ENCODE measurements at places on chromosomes 3 and 15.

- DNase-seq: no peak
Measured at GRCh38 chr3:110181226-110181625, 843.9 kb upstream of the DPPA4 start.

DNA sequence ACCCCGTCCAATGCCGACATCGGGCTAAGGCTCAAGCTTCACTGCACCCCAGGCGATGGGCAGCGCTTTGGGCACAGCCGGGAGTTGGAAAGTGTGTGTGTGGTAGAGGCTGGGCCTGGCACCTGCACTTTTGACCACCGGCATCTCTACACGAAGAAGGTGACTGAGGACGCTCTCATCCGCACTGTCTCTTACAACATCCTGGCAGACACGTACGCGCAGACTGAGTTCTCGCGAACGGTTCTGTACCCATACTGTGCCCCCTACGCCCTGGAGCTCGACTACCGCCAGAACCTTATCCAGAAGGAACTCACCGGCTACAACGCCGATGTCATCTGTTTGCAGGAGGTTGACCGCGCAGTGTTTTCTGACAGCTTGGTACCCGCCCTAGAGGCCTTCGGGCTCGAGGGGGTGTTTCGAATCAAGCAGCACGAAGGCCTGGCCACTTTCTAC, 1.0 kb downstream of the PDE12 start:
- DNase-seq: peak; percentile 56

GRCh38 chr3:14588425-14589112, 48.4 kb upstream of the GRIP2 start:
- no peak for DNase-seq

DNA sequence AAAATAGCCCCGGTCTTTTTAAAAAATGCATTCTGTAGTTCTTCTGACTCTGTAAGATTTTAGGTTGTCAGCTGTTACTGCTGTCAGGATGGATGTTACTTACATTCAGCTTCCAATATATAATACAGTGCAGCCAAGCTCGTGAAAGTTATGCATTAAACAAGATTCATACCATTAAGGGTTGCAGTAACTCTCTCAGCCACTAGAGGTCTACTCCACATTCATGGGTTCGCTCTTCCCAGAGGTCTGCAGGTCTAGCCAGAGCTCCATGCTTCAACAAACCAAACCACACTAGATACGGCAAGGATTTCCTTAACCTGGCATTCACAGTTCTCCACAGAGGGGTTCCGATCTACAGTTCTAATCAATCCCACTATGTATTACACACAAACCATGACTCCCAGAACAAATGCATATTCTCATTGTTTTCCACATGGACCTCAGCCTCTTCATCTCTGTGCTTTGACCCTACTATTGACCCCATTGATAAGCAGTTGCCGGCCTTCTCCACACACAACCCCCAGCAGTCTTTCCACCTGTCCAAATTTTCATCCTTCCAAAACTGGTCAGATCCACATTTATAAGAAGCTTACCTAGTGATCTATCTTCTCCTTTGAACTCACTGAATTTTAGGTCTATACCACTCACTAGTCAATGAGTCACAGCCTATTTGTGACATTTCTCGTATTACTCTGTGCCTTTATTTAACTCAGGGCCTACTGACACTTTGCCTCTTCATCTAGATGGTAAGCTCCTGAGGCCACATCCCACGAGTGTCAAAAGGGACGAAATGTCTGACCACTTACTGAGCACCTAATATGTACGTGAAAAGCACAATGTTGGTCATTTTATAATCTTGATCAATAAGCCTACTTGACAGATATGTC, 33.7 kb downstream of the RORA start:
- peak; percentile 43 for DNase-seq

GRCh38 chr15:99507504-99508310, 58.1 kb upstream of the MEF2A start:
- peak; percentile 88 for DNase-seq

DNA sequence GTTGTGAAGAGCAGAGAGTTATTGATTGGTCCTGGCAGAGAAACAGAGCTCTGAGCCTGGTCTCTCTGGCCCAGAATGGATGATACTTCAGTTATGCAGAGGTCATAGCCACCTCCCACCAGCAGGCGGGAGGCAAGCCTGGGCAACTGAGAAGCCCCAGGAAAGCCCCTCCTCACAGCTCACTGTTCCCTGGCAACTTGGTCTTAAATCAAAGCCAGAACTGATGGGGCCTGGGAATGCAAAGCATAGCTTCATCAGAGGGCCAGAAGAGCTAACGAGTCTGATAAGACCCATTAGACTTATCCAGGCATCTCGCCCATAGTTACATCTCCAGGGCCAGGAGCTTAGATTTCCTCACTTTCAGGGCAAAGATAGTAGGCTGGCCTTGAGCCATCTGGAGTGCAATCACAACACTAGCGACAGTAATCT, 5.5 kb upstream of the COLQ start:
- peak; percentile 30 for DNase-seq

DNA sequence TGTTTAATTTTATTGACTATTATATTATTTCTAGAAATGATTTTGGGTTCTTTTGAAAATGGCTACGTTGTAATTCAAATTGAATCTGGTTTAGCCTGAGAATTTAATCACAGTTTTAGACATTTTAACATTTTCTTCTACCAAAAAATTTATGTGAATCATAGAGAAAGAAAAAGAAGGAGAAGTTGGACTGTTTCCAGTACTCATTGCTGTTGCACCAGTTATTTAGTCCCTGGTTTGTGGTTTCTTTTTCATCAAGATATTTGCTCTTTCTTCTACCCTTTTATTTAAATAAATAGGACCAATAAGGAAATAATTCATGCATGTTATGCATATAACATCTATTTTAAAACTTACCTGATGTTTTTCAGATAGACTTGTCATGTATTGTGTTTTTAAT, 1337.1 kb downstream of the ROBO1 start:
- no peak for DNase-seq

DNA sequence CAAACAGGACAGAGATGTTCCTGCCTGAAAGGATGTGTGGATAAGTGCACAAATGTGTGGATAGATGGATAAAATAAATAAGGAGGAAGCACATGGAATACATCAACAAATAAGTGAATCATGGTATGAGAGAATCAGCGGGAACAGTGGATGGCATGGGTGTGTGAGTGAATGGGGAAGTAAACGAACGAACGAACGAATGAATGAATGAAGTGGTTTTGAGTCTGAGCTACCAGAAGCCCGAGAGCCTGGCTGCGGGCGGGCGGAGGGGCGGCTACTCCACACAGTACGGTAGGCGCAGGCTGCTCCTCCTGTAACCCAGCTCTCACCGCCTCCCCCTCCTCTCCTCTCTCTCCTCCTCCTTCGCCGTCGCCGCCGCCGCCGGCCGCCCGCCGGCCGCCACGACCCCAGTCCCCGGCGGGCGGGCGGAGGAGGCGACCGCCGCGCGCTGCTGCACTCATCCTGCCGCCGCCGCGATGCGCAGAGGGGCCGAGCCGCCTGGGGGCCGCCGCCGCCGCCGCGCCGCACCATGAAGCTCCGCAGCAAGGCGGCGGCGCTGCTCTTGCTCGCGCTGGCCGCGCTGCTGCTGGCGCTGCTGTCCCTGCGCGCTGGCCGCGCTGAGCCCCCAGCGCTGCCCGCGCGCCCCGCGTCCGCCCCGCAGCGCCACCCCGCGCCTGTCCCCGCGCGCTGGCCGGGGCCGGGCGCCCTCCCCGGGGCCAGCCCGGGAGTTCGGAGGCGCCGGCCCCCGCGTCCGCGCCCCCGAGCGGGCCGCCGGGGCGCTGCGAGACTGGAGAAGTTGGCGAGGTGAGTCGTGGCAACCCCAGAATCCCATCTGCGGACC, at the start of gene GXYLT2:
Gene GXYLT2 (plus strand): TSS at position 342 of the 841 bp plus-strand sequence. CDS start 188 bp downstream, at position 530.
- DNase-seq: peak; percentile 71

DNA sequence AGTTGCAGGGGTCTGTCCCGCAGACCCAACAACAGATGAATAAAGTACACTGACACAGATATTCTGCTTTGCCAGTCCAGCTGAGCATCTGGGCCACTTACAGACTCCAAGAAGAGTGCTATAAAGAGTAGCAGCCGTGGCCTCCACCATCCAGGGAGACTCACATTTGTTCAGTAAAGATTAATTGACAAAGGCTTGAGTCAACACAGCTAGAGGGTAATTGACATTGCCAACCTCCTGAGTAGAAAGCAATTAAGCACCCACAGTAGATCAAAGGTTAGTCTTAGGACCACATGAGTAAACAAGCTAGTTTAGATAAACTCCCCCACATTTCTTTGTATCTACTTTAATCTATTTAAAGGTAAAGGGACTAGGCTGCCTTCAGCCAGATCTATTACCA, 16.3 kb upstream of the CRTC3 start:
- no peak for DNase-seq

DNA sequence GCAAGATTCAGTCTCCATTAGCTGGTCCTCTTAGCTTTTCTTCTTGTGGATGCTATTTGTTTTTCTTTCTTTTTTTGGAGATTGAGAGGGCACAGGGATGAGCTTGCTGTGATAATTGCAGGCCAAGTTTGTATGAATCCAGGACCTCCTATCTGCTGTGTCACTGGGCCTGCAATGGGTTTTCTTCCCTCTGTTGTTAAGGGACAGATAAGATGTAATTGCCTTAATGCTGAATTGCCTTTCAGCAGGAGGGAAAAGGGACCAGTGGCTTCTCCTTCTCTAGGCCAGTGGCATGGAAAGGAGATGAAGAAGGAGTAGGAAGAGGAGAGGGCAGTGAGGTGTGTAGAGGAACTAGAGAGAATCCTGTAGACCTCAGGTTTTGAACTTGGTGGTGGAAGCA, 29.9 kb downstream of the PTPRG start:
- no peak for DNase-seq

DNA sequence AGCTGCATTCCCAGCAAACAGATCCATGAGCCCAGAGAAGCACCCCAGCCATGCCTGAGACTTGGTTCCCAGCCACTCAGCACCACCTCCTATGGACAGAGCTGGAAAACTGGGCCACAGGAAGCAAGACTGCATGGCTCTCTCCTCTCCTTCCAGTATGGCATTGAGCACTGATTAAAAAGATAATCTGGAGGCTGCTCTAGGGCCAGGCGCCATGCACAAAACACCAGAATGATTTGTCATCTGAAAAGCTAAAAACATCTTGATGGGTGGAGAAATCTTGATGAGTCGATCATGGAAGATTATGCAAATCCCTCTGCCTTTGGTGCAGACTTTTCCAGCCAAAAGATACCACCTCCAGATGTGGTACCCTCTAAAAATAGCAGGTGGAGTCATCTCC, 62.7 kb upstream of the MRPS22 start:
- no peak for DNase-seq

DNA sequence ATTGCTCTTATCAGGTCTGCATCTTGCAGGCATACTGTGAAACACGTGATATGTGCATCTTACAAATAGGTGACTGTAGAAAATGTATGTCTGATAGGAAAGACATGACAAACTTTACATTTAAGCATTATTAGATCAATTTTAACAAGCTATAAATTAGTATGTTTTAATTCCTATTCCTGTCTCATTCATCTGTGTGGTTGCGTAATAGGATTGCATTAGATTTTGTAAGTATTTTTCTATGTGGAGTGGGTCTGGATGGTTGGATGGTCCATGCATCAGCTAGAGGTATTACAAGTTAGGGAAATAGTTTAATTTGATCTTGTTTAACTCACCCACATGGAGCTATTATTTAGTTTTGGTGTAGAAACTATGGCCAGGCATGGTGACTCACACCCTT, 18.8 kb downstream of the ASTE1 start:
- DNase-seq: peak; percentile 28

- no peak for DNase-seq
Measured at GRCh38 chr3:153023896-153024295, 138.1 kb upstream of the RAP2B start.

DNA sequence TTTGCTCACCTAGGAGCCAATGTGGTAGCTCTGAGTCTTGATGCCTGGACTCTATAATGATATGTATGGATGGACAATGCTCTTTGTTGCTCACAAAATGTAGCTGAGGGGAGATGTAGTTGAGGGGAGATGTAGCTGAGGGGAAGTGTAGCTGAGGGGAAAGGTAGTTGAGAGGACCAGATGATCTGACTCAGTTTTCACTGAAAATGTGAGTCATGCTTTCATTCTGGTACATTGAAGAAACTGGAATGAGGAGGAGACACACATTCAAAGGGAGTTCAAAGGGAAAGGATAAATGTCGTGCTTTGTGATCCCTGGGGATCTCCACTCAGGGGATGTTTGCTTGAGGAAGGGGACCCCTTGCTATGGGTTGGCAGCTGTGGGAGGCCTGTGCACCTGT, 302.9 kb upstream of the TRIM42 start:
- DNase-seq: no peak

DNA sequence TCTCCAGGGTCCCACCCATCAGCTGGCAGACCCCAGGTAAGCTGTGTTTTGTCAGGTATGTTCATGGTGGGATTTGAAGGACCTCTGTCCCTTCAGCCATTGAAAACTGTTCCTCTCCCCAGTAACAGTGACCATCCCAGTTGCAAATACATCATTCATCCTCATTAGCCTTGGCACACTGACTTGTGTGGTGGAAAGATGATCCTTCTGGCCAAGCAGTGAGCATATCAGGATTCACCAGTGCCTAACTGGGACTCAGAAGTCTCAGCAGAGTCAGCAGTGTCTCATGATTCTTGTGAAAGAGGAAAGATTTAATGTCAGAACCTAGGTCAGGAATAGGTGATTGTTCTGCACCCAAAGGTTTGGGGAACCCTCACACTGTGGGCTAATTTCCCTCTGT, 90.2 kb downstream of the DNAJB8 start:
- DNase-seq: peak; percentile 11

DNA sequence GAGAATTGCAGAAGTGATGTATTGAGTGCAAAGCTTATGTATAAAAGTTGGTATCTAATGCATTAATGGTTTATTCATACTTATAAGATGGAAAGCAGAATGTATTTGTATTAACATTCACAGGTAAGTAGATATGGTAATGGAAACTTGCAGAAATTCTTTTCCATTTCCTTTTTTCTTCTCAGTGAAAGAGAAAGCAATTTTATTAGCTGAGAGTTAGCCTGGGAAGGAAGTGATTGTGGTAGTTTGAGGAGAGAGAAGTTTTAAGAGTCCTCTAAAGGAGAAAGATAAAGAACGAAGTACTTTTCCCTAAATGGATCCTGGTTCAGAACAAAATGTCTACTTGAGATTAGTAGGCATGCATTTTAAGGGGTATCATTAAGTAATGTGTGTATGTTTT, 60.1 kb upstream of the OSTN start:
- no peak for DNase-seq

DNA sequence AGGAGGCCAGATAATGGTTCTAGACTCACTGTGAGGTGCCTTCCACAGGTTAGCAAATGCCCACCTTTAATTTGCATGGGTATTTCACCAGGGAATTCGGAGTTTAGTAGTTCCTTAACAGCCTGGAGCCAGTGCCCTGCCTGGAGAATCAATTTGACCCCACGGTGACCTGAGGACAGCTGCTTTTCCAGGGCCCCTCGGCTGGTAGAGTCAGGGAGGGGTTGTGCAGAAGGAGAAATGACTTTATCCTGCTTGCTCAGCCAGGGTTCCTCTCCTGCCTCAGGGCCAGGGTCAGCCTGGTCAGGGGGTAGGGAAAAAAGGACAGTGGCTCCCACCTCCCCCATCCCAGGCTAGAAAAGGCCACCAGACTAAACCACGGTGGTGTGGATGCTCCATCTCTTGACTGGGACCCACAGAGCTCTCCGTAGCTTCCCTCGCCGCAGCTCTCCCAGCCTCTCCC, 12.0 kb downstream of the DLL4 start:
- no peak for DNase-seq

- DNase-seq: no peak
Measured at GRCh38 chr3:110006913-110007312, 669.6 kb upstream of the DPPA4 start.

GRCh38 chr3:194268654-194269512, 82.2 kb downstream of the CPN2 start:
- DNase-seq: no peak

- peak; percentile 96 for DNase-seq
Measured at GRCh38 chr3:43707998-43708397, 17.3 kb downstream of the ABHD5 start.

- DNase-seq: no peak
Measured at GRCh38 chr15:78732634-78733033, 78.6 kb downstream of the ADAMTS7 start.

Data from IMR-90 (cell line).